ENCODE measurements at places on chromosomes 12 and 14.

GRCh38 chr12:127819056-127819455, 447.9 kb upstream of the TMEM132C start:
- DNase-seq, result no peak

- peak; percentile 36 for DNase-seq
Observed at GRCh38 chr12:113241191-113242025, 20.1 kb downstream of the TPCN1 start.

DNA sequence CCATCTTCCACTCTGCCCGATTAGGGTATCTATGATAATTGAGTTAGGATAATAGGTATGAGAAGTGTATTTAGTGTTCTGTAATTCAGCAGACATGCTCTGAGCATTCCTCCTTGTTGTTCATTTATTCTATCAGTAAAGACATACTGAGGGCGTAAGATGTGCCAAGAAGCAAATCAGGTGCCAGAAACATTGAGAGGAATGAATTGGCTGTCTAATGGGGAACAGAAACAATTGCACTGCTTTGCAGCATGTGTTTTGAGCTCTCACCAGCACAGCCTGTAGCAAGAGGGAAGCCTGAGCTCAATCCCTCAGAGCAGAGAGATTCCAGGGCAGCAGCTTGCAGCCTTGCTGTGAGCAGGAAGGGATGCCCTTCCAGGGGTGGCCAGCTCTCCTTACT, 589.3 kb downstream of the BCL11B start:
- no peak for DNase-seq

GRCh38 chr12:60498656-60499055, 902.8 kb downstream of the SLC16A7 start:
- peak; percentile 77 for DNase-seq

DNA sequence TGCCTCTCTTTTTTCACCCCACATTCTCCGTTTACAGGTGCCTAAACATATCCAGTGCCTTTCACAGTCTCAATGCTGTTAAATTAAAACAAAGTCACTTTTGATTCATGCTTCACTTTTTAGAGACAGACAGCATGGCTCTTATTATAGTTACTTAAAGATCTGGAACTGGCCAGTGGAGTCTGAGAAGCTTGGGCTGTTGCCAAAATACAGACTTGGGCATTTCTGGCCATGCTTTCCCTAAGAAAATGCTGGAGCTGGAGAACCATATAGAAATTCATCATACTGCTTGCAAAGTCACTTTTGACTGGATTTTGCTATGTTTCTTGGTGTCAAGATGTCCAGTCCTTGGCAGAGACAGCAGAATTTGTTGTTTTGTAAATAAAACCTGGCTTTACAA, 12.2 kb upstream of the GPR68 start:
- DNase-seq, result no peak
